ENCODE measurements at places on chromosomes 16 and 17.

DNA sequence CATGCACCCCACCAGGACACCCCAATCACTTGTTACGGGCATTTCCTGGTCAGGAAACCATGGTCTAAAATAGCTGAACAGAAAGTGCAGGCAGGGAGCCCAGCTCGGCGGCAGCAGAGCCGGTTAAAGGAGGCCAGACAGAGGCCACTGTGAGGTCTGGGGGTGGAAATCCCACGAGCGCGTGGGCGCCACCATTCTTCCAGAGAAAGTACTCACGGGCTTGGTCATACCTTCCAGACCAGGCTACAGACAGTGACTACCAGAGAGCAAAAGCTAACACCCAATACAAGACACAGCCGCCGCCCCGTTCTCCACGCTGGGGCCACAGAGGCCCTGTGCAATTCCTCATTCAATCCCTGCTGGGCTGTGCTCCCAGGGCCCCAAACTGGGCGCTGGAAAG lies 11.9 kb downstream of the CEP131 start:
- DNase-seq: no peak

- no peak for DNase-seq
These were observed 67.9 kb downstream of the CEP95 start for GRCh38 chr17:64574646-64575045.

DNA sequence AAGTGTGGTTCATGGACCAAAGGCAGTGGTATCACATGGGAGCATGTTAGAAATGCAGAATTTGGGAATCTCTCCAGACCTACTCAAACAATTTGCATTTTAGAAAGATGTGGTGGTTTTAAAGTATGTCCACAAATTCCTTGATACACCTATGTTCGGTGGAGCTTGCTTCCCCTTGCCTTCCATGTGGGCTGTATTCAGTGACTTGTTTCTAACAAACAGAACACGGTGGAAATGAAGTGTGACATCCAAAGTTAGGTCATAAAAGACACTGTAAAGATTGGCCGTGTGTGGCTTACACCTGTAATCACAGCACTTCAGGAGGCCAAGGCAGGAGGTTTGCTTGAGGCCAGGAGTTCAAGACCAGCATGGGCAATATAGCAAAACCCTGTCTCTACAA lies 16.7 kb downstream of the COQ7 start:
- no peak for DNase-seq

DNA sequence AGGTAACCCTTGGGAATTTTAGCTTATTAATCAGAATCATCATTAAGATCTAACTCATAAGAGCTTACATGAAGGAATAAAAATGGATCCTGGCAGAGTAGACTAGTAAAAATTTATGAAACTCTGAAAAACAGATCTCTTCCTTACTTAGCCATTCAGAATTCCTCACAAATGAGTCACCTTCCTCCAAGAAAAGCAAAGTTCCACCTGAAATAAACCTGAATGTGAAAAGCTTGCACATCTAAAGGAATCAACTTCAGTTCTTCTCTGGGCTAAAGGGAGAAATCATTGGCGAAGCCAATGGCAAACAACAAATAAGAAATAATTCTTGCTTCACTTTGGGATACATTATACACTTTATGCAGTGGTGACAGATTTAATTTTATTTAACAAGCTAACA lies 22.7 kb downstream of the MYO1D start:
- no peak for DNase-seq

DNA sequence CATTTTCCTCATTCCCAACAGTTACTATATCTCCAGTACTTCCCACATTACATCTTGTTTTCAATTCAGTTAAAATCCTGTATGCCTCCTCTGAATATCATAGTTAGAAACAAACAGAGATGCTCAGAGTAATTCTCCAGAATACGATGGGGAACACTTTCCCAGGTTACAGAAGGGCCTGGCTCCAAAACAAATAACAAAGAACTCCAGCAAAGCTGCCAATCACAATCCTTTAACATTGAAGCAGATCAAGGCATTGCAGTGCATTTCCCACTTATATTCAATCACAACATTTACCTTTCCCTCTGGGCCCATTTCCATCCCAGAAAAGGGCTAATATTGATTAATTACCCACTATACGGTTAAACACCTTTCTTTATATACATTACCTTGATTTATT lies 29.4 kb upstream of the PMFBP1 start:
- no peak for DNase-seq

- DNase-seq: no peak
These were observed 35.7 kb upstream of the GNA13 start for GRCh38 chr17:65092262-65092661.

DNA sequence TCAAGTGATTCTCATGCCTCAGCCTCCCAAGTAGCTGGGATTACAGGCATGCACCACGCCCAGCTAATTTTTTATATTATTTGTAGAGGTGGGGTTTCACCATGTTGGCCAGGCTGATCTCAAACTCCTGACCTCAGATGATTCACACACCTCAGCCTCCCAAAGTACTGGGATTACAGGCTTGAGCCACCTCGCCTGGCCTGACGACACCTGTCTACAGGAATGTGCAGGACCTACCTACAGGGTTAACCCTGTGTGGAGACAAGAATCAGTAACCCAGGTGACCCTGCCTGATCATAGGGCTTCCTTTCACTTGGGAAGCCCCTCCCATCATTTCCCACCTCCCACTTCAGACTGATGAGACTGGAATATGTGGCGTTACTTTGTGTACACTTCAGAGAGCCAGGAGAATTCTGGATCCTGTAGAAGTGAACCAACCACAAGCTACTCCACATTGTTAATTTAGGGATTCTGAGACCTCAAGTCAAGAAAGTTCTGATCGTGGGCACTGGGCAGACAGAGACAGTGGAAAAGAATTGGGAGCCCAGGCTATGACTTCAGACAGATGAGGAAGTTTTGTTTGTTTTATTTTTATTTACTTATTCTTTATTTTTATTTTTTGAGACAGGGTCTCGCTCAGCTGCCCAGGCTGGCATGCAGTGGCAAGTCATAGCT lies 5.7 kb upstream of the MILR1 start:
- no peak for DNase-seq

DNA sequence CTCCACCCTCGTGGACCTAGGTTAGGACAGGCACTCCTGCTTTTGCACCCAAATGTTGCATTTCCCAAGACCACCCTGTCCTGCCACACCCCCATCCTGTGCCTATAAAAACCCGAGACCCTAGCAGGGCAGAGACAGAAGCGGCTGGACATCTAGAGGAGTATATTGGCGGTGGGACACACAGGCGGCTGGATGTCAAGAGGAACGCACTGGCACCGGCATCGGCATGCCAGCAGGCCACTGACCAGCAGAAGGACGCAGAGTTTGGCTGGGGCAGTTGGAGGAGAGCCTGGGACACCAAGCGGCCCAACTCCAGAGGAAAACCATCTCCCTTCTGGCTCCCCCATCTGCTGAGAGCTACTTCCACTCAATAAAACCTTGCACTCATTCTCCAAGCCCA lies 14.7 kb upstream of the WFIKKN2 start:
- DNase-seq: no peak

GRCh38 chr16:14113344-14113743 lies 42.2 kb downstream of the MRTFB start:
- DNase-seq: no peak

- no peak for DNase-seq
These were observed 821 bp upstream of the GFAP start for GRCh38 chr17:44915862-44916780.

DNA sequence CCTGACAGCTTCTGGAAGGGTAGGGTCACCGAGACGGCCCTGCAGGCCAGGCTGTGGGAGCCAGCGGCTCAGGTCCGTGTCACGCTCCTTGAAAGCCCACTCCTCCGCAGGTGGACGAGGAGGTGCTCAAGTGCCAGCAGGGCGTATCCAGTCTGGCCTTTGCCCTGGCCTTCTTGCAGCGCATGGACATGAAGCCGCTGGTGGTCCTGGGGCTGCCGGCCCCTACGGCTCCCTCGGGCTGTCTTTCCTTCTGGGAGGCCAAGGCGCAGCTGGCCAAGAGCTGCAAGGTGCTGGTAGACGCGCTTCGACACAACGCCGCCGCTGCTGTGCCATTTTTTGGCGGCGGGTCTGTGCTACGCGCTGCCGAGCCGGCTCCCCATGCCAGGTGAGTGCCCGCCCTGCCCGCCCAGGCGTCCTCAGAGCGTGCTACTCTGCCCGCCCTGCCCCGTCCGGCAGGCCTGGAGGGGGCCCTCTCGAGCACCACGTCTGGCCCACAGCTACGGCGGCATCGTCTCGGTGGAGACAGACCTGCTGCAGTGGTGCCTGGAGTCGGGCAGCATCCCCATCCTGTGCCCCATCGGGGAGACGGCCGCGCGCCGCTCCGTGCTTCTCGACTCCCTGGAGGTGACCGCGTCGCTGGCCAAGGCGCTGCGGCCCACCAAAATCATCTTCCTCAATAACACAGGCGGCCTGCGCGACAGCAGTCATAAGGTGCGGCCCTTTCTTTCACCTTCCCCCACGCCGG lies 1.3 kb downstream of the NAGS start:
- DNase-seq: no peak
